Activated CD8-positive, alpha-beta memory T cell treated with anti-CD3 and anti-CD28 coated beads for 48 hours (primary cell): ENCODE measurements at places on chromosomes 16 and 17.

- peak; percentile 63 for DNase-seq
Measured at GRCh38 chr17:38605841-38606645, at the start of gene SRCIN1. SRCIN1 (minus strand) TSS chr17:38605952; CDS start chr17:38605705, 247 bp downstream.

DNA sequence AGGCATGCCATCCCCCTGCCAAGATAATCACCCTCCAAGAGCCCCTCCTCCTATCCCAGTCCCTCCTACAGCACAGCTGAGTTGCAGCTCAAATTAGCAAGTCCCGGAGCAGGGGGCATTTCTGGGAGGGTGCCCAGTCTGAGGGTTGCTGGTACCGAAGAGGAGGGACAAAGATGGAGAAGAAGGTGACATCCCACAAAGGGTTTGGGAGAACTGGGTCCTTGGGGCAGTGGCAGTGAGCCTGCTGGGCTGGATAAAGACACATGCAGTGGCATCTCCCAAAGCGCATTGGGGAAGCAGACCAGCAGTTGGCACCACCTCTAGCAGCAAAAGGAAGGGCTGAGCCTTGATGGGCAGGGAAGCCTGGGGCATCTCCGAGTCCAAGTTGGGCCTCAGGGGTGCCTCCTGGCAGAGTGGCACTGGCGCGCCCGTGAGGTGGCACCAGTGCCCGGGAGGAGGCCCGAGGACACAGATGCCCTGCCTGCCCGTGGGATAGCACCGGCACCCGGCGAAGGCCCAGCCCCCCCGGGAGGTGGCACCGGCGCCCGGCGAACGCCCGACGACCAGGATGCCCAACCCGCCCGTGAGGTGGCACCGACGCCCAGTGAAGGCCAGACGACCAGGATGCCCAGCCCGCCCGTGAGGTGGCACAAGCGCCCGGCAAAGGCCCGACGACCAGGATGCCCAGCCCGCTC lies 622 bp downstream of the TOM1L2 start:
- DNase-seq: no peak

DNA sequence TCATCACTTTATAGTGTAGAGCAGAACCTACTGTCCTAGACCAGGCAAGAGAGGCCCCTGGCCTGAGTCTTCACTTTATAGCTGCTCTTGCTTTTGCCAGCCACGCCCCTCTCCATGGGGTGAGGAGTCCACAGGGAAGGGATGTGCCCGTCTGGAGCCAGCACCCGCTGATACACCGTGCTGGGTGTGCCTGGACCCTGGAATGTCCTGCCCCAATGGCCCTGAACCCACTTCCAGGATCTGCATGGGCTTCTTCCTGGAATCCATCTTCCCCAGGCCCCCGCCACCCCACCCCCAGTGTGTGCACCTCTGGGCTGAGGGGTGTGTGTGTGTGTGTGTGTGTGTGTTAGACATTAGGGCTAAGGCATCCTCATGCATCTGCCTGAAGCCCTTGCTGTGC lies 44.9 kb downstream of the MEOX1 start:
- DNase-seq: no peak

DNA sequence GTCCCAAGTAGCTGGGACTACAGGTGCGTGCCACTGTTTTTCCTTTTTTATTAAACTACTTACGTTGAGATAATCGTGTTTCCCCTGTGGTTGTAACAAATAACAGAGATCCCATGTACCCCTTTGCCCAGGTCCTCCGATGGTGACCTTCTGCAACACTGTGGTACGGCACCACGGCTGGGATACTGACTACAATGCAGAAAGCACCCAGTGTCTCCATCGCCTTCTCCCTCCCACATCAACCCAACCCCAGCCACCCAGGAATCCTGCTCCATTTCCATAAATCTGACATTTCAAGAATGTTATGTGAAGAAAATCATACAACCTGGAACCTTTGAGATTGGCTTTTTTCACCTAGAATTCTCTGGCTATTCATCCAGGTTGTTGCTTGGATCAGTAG lies 22.1 kb downstream of the MPRIP start:
- DNase-seq: no peak

DNA sequence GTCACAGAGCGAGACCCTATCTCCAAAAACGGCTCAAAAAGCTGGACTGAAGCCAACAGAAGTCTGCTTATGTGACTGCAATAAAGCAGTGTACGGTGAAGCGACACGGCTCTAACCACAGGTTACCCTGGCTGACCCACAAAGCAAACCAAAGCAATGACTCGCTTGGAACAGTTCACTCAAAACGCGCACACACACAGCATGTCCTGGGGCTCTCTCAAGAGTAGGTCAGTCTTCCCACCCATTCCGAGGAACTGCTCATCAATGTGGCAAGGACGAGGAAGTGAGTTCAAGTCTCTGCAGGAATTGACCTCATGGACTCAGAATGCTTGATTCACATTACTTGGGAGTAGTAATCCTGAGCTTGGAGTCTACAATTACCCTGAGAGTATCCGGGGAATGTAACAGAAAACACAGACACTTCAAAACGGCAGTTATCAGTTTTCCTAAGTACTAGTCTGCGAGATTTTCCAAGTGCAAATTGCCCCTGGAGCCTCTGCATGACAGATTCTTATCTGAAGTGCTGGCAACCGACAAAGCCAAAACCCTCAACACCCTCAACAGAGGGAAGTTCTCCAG lies 25.4 kb downstream of the PELP1 start:
- peak; percentile 25 for DNase-seq

GRCh38 chr17:58227733-58228132 lies 8.7 kb upstream of the MKS1 start:
- DNase-seq: no peak

- DNase-seq: peak; percentile 62
Measured at GRCh38 chr16:2715519-2715918, 4.5 kb downstream of the PRSS27 start.

GRCh38 chr16:560204-560700 lies at the start of gene PRR35:
PRR35 (plus strand) TSS chr16:560394; CDS start chr16:563295, 2,901 bp downstream.
- DNase-seq: no peak

DNA sequence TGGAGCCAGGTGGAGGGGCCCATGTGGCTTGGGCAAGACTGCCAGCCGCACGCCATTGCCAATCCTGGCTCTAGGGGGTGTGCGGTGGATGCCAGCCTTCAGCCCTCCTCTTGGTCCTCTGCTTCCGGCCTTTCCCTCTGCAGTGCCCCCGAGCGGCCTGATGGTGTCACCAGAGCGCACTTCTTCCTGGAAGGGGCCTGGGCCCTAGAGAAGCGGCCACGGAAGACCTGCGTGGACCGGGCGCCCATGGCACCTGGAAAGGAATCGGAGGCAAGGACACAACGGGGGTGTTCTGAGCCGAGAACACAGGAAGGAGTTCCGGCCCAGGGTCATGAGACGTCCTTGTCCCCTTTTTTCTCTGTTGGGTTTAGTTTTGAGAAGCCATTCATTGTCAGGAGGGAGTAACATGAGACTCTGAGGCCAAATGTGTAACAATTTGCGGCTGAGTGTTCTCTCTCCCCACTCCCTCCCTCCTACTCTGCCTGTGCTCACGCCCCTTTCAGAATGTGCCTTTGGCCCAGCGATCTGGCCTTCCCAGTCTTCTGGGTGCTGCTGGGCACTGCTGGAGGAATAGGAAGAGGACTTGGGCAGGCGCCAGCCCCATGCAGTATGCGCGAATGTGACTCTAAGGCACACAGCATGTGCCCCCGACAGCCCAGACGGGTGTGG lies 92.8 kb downstream of the IRX3 start:
- no peak for DNase-seq

- DNase-seq: no peak
Measured at GRCh38 chr16:10599626-10600025, 19.2 kb upstream of the EMP2 start.

- no peak for DNase-seq
Measured at GRCh38 chr17:17682737-17683680, 1.8 kb downstream of the RAI1 start.

GRCh38 chr16:86396901-86397311 lies 113.4 kb upstream of the FOXF1 start:
- no peak for DNase-seq

DNA sequence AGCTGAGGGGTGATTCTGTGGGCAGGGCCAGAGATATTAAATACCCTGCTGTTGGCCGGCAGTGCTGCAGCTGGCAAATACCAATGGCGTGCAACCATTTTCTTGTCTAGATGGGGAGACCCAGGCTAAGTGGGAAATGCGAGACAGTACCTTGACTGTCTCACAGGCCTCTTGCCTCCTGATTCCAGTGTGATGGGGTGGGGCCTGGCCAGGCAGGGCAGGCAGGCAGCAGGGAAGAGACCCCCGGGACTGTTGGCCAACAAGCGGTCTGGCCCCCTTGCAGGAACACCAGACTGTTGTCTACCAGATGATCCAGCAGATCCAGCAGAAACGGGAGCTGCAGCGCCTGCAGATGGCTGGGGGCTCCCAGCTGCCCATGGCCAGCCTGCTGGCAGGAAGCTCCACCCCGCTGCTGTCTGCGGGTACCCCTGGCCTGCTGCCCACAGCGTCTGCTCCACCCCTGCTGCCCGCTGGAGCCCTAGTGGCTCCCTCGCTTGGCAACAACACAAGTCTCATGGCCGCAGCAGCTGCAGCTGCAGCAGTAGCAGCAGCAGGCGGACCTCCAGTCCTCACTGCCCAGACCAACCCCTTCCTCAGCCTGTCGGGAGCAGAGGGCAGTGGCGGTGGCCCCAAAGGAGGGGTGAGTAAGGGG lies 5.7 kb upstream of the CISD3 start:
- DNase-seq: no peak

DNA sequence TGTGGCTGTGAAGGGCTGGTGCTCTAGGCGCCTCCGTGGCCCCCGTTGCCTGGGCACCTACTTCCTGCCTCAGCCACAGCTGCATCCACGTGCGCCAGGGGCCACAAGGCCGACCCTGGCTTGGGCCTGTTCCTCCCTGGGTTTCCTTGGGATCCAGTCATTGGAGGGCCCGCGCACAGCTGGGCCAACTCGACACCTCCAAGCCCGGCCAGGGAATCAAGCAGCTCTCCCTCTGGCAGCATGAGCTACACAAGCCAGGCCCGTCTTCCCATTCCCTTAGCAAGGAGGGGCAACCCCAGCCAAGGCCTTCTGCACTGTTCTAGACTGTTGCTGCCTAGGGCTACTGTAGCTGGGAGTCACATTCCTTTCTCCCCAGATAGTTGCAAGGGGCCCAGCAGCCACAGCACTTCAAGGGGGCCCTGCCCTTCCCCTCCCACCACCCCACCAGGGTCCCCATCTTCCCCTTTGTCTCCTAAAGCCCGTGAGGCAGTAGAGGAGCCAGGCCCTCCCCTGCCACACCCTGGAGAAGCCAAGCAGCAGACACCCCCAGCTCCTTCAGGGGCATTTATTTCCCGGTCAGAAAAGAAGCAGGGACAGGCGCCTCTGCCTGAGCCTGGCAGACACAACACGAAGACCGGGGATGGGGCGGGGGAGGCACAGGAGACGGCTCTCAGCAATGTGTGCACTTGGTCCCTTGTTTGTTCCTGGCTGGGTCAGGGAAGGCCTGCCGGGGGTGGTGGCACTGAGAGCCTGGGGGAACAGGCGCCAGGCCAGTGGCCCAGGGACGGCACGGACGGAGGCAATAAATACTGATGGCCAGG lies 3.8 kb downstream of the ARHGDIA start:
- DNase-seq: no peak

DNA sequence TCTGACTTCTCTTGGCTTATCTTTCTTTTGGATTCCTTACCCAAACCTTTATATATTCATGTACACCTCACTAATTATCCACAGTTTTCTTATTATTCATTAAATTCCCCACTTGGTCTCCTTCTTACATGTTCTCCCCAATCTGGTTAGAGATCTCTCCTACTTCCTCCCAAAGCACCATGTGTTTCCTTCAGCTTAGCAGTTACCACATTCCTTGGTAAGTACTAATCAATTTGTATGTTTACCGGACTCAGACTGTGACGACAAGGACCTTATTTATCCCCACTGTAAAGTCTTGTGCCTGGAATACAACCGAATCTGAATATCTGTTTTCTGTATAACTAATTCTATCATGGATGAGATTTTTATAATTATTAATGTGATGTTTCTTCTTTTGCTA lies 389.5 kb downstream of the KCNJ2 start:
- no peak for DNase-seq

- DNase-seq: no peak
Measured at GRCh38 chr16:85603203-85603755, 9.8 kb upstream of the GSE1 start.
